ENCODE measurements at places on chromosomes 16 and 17.

DNA sequence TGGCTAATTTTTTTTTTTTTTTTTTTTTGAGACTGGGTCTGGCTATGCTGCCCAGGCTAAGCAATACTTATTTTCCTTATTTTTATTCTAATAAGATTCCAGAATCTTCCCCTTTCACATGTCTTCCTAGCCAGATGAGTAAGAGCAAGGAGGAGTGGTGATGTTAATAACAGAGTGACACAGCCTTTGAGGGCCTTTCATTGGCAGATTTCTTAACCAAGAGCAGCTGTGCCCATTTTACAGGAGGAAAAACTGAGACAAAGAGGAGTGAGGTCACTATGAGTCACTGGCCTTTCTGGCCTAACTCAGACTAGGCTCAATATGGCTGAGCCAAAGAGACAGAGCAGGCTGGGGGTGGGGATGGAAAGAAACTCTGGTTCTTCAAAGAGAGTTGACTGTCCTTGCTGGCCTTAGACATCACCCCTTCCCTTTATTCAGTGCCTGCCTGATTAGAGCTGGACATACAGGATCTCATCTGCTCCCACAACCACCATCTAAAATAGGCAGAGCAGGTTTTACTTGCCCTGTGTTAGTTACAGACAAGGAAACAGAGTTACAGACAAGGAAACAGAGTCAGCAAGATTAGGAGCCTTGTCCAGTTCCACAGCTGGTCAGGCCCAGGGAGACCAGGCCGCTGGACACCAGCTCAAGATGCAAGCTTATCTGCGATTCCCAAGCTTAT is 50.0 kb upstream of the TOB1 start:
- no peak for DNase-seq

GRCh38 chr17:35726953-35727460 is 4.4 kb upstream of the RASL10B start:
- DNase-seq = no peak

DNA sequence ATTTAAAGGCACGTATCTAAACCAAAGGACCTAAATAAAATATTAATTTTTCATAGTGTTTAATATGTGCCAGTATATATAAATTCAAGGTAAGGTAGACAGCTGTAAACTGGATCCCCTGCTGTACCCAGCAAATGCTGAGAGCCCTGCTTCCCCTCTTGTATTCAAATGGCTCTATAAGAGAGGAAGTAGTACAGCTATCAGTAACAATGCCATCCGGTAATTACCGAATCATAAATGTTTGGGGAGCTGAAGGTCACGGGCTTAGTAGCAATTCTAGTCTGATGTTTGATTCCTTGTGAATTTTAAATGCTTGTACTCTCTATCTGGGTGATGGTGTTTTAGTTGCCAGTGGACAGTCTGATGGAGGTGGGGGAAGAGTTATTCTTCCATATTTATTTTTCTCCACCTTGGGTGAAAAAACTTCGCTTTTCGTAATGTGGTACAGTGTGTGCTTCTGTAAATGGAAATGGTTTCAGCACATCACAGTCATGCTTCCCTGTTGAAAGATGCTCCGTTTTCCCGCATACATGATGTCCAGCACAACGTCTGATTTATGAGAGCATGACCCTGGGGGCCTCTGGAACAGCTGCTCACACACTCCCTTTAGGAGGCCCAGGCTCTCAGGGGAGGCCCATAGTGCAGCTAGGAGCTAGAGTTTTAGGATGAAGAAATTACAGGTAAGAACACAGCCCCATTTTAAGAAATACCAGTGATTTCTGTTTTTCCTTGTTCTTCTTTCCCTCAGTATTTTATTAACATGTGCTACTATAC is 423.9 kb downstream of the WWOX start:
- DNase-seq = no peak

GRCh38 chr17:30819971-30820705 is 4.4 kb downstream of the CRLF3 start:
- DNase-seq = no peak

Measured in stimulated activated CD8-positive, alpha-beta memory T cell treated with anti-CD3 and anti-CD28 coated beads, Interleukin-12 subunit alpha, Interleukin-12 subunit beta, amount 100 ng/mL, for 4 hours (primary cell).